K562 (cell line): ENCODE measurements at places on chromosomes 12 and 14.

DNA sequence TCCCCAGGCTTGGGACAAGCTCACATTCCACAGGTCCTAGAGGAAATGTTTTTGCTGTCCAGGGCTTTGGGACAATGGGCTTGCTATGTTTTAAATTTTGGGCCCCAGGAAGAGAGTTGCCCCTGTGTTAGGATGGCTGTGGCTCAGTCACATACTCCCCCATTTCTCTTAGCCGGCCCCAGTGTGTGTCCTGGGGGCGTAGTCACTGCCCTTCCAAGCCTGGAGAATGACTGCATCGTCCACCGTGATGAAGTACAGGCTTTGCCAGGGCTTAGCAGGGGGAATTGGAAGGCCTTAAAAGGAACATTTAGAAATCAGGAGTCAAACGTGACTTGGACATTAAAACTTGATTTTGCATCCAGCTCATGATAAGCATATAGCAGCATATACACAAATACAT lies 293.6 kb downstream of the CACNA1C start:
- DNase-seq: no peak
- H3K27me3 ChIP-seq: peaks cover 20% of the 10 kb centered on the region
- no peaks in the 10 kb centered on the region for H3K4me1 ChIP-seq
- H3K36me3 ChIP-seq: no peaks in the 10 kb centered on the region
- H3K27ac ChIP-seq: no peak overlapping the region

DNA sequence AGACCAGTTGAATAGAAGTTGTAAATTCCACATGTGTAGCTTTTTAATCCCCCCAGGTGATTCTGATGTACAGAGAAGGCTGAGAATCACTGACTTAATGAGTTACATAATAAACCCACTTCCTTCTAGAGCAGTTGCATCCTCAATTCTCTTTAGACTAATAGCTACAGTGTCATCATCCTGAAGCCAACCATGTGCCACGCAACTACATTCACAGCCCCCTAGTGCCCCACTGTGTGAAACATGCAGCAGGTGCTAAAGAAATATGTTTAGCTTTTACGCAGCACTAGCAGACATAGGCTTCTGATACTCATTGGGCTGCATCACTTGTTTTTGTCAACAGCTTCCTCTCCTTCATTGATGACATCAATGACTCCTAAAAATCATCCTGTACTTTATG lies 1168.3 kb downstream of the BCL11B start:
- H3K27me3 ChIP-seq: no peaks in the 10 kb centered on the region
- no peaks in the 10 kb centered on the region for H3K36me3 ChIP-seq
- no peaks in the 10 kb centered on the region for H3K4me1 ChIP-seq
- no peak for DNase-seq

- peaks cover 53% of the 10 kb centered on the region for H3K27me3 ChIP-seq
- DNase-seq: no peak
- H3K4me1 ChIP-seq: peaks cover 62% of the 10 kb centered on the region
- H3K36me3 ChIP-seq: no peaks in the 10 kb centered on the region
- H3K4me3 ChIP-seq: no peak overlapping the region
These were observed 57.0 kb upstream of the FBRSL1 start for GRCh38 chr12:132432721-132433577.

GRCh38 chr12:26157001-26157400 lies 32.2 kb upstream of the BHLHE41 start:
- 0 out of 3 replicates have a peak, but pooled peaks cover 2% of the 10 kb centered on the region for H3K27me3 ChIP-seq
- no peak for DNase-seq
- no peaks in the 10 kb centered on the region for H3K36me3 ChIP-seq
- no peak overlapping the region for H3K27ac ChIP-seq
- H3K4me3 ChIP-seq: no peak overlapping the region

DNA sequence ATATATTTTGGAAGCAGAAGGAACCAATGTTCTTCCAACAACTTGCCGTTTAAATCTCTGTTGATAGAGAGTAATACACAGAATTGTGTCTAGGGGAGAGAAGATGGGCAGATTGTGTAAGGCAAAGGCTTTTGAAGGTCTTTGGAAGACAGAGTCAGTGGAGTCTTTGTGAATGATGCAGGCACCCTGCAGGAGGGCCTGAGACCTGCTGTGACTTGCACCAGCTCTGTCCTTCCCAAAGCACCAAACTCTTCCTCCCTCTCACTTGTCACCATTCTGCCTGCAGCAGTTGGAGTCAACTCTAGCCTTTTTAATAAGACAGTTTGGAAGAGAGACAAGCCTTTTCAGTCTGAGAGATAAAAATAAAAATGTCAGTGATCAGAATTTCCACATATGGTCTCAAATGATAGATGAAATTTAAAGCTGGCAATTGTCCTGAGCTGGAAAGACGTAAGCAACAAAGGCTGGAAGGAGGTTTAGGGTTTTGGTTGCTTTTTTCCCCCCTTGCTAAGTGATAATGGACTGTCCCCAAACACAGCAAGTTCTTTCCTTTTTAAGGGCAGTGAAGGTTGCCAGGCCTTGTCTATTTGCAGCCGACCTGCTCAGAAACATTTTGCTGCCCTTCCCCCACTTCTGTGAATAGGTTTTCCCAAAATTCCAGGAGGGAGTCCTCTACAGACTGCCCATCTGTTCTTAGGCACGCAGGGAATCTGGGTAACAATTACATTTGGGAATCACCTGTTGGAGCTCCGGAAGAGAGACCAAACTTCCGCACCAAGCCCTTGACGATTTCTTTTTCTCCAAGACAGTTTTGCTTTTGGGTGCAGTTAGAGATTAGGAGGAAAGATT lies 103.0 kb upstream of the NTF3 start:
- H3K27me3 ChIP-seq: no peaks in the 10 kb centered on the region
- H3K4me1 ChIP-seq: no peaks in the 10 kb centered on the region
- no peaks in the 10 kb centered on the region for H3K36me3 ChIP-seq
- no peak overlapping the region for H3K27ac ChIP-seq
- DNase-seq: no peak
- H3K4me3 ChIP-seq: no peak overlapping the region

DNA sequence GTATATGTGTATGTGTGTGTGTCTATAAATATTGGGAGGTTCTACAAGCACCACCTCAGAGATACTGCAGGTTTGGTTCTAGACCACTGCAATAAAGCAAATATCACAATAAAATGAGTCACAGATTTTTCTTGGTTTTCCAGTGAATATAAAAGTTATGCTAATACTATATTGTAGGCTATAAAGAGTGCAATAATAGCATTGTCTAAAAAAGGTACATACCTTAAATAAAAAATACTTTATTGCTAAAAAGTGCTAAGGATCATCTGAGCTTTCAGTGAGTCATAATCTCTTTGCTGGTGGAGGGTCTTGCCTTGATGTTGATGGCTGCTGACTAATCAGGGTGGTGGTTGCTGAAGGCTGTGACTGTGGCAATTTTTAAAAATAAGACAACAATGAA lies 111.1 kb downstream of the VEZT start:
- H3K4me3 ChIP-seq: no peak overlapping the region
- H3K4me1 ChIP-seq: no peaks in the 10 kb centered on the region
- no peaks in the 10 kb centered on the region for H3K36me3 ChIP-seq
- H3K27ac ChIP-seq: no peak overlapping the region
- no peaks in the 10 kb centered on the region for H3K27me3 ChIP-seq

DNA sequence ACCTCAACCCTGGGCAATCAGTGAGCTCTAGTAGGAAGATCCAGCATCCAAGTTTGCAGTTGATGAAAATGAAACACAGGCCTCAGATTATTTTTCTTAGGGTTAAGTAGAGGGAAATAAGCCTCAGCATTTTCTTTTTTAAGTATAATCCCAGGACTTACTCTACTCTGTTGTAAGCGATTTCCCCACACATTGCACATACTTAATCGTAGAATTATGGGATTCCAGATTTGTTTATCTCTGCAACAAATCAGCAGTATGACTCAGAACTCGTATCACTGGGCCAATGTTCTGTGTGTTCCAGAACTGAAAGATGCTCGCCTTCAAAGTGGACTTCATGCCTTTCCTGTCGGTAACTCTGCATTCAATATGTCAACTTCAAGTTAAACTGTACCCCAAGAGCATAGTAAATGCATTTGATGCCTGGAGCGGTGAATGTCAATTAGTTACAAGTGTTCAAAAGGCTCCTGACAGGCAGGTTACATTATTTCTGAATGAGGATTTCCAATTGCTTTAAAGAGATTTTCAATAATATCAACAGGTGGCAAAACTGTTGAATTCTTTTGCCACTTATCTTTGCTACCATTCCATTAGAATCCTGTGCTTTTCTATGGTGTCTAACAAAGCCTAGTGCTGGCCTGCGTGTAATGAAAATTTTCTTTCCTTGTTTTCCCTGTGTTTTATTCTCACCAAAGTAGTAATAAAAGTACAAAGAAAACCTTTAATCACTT lies 323.8 kb upstream of the SYT1 start:
- no peak overlapping the region for H3K4me3 ChIP-seq
- H3K4me1 ChIP-seq: no peaks in the 10 kb centered on the region
- no peaks in the 10 kb centered on the region for H3K36me3 ChIP-seq
- DNase-seq: no peak
- H3K27me3 ChIP-seq: no peaks in the 10 kb centered on the region
- no peak overlapping the region for H3K27ac ChIP-seq

DNA sequence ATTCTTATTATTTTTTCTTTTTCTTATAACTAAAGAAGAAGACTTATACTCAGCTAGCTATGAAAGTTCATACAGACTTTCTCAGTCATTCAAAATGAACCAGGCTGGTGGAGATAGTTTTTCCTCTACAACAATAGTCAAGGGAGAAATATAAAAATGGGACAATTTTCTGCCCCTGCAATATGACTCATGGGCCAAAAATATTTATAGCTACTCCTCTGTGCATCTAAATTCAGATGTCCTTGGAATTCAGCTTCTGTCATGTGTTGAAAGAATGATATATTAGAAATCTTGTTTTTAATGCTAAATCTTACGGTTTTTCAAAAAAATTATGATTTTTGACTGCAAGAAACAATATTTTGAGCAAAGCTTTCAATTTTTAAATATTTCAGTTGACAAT lies 237.2 kb upstream of the SYT10 start:
- H3K27ac ChIP-seq: no peak overlapping the region
- DNase-seq: no peak
- no peaks in the 10 kb centered on the region for H3K36me3 ChIP-seq
- H3K27me3 ChIP-seq: no peaks in the 10 kb centered on the region
- H3K4me3 ChIP-seq: no peak overlapping the region
- H3K4me1 ChIP-seq: no peaks in the 10 kb centered on the region

GRCh38 chr12:49264466-49264872 lies 413 bp upstream of the TUBA1C start:
- peak overlapping the region; percentile 83 for H3K27ac ChIP-seq
- H3K27me3 ChIP-seq: no peaks in the 10 kb centered on the region
- peak overlapping the region; percentile 90 for H3K4me3 ChIP-seq
- peaks cover 38% of the 10 kb centered on the region for H3K36me3 ChIP-seq
- peak; percentile 76 for DNase-seq
- H3K4me1 ChIP-seq: peaks cover 23% of the 10 kb centered on the region

DNA sequence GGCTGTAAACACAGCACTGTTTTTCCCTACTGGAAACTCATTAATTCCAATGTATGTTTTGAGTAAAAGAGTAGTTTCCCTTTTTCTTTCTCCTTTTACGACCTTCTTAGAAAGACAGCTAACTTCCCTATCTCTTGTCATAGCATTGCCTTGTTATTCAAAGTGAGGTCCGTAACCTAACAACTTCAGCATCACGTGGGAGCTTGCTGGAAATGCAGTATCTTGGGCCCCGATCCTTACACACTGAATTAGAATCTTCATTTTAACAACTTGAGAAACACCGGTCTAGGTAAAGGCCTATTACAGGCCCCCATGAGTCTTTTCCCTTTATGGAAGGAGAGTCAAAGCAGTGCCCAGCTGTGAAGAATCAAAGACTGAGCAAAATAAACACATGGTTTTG lies 230.7 kb upstream of the PRKD1 start:
- no peaks in the 10 kb centered on the region for H3K36me3 ChIP-seq
- no peak overlapping the region for H3K4me3 ChIP-seq
- no peaks in the 10 kb centered on the region for H3K27me3 ChIP-seq
- DNase-seq: no peak
- H3K27ac ChIP-seq: no peak overlapping the region

DNA sequence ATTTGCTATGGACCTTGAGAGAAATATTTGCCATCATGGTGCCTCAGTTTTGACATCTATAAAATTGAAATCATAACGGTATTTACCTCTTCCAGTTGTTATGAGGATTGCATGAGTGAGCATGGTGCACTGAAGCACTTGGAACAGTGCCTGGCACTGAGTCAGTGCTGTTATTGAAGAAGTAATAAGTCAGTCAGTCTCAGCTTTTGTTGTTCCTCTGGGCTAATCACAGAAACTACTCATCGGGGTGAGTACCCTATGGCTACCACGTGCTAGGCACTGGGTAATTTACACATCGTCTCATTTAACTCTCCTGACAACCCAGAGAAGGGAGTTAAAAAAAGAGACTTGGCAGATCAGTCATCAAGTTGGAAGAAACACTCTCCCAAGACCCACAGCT lies 159.5 kb upstream of the NRXN3 start:
- no peaks in the 10 kb centered on the region for H3K27me3 ChIP-seq
- no peak for DNase-seq
- no peak overlapping the region for H3K4me3 ChIP-seq

GRCh38 chr12:123445388-123446332 lies 9.2 kb upstream of the RILPL2 start:
- DNase-seq: no peak
- H3K36me3 ChIP-seq: no peaks in the 10 kb centered on the region
- no peak overlapping the region for H3K27ac ChIP-seq
- H3K4me3 ChIP-seq: no peak overlapping the region

DNA sequence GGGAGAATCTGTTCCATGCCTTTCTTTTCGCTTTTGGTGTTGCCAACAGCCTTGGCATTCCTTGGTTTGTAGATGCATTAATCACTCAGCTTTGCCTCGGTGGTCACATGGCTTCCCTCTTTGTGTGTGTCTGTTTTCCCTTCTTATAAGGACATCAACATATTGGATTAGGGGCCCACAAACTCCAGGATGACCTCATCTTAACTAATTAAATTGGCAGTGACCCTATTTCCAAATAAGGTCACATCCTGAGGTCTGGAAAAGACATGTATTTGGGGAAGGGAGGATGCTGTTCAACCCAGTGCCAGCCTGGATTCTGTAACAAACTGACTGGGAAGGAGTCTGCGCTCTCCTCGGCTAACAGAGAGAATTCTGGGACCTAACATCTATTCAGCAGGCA lies 365.7 kb upstream of the FKBP4 start:
- H3K36me3 ChIP-seq: no peaks in the 10 kb centered on the region
- no peaks in the 10 kb centered on the region for H3K4me1 ChIP-seq
- no peak overlapping the region for H3K27ac ChIP-seq
- H3K4me3 ChIP-seq: no peak overlapping the region
- no peaks in the 10 kb centered on the region for H3K27me3 ChIP-seq

- no peak for DNase-seq
- no peak overlapping the region for H3K27ac ChIP-seq
These were observed 68.5 kb upstream of the CAPRIN2 start for GRCh38 chr12:30823156-30823699.

- H3K4me3 ChIP-seq: no peak overlapping the region
- DNase-seq: no peak
- H3K27ac ChIP-seq: no peak overlapping the region
- peaks cover 9% of the 10 kb centered on the region for H3K4me1 ChIP-seq
These were observed 3.2 kb upstream of the MLH3 start for GRCh38 chr14:75054421-75054820.

DNA sequence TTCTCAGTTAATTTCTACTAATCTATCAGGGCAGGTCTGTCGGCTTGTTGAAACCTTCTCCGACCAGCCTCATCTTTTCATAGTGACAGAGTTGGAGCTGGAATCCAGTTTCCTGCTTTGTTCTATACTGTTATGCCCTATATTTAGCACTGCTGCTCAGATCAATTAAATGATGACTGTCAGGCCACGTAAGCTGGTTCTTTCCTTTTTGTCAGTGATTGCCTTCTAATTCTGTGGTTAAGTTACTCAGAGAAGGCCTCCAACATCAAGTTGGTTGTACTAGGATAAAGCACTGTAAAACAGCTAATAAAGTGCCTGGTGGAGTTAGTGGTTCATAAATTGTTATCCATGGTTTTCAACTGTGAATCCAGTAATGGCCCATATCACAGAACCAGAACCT lies 22.6 kb downstream of the DERA start:
- no peaks in the 10 kb centered on the region for H3K27me3 ChIP-seq
- DNase-seq: no peak
